Fibroblast of the aortic adventitia (primary cell): ENCODE measurements at places on chromosomes 5 and 9.

DNA sequence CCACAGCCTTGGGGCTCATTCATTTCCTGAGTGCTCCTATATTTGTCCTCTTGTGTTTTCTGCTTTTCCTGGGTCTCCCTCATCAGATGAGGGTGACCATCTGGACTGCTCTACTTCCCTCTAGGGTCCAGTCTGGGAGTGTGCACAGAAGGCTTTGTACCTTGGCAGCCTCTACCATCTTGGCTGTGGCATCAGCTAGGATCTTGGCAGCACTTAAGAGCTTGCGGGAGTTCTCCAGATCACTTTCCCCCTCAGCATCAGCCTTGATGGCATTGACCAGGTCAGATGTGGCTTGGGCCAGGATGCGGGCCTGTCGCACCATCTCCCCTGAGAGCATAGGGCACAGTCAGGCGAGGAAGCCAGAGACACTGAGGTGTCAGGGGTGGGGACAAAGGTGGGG, 15.8 kb downstream of the TLN1 start:
- no peak for DNase-seq

DNA sequence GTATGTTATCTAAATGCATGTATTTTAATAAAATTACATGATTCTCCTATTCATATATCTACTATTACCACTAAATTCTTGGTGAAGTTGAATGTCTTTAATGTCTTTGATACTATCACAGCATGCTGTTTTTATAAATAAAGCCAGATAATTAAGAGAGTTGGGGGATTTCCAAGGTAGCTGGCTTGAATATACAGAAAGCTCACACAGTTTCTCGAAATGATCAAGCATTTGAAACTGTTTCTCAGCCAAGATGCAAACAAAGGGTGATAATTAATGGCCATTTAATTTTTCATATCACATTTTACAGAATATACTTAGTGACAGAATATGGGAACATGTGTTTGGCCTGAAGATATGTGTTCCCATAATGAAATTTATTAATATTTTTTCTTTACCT, 145.6 kb upstream of the CDH12 start:
- DNase-seq, result no peak

GRCh38 chr5:62284946-62285891, 20.8 kb upstream of the KIF2A start:
- no peak for DNase-seq

DNA sequence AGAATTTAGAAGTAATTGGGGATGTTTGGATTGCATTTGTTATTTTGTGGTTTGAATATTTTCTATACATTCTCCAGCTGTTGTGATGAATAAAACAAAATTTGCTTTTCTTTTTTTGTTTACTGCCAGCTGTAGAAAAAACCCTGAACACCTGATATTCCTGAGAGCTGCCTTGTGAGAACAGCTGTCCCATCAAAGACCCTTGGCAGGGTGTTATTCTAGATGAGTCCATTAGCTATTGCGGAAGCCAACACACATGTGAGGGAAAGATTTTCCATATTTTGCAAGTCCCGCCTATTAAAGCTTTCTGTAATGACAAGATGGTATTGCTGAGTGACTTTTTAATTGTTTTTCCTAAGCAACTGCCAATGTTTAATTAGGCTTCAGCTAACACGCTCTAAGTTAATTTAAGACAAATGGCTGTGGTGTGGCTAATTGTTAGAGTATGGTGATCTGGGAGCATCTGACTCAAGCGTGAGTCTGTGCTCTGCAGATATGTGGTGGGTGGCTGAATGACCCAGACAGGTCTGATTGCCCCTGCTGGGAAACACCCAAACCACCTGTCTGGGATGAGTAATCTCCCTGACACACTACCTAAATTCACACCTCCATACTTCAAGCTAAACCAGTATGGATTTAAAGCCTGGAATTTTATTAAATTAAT, 86.5 kb upstream of the PRLR start:
- DNase-seq, result no peak
